Retina (tissue), 1 donor: ENCODE measurements at places on chromosomes 2 and 18.

GRCh38 chr2:134202371-134202770, 51.5 kb upstream of the MGAT5 start:
- peak; percentile 24 for DNase-seq

DNA sequence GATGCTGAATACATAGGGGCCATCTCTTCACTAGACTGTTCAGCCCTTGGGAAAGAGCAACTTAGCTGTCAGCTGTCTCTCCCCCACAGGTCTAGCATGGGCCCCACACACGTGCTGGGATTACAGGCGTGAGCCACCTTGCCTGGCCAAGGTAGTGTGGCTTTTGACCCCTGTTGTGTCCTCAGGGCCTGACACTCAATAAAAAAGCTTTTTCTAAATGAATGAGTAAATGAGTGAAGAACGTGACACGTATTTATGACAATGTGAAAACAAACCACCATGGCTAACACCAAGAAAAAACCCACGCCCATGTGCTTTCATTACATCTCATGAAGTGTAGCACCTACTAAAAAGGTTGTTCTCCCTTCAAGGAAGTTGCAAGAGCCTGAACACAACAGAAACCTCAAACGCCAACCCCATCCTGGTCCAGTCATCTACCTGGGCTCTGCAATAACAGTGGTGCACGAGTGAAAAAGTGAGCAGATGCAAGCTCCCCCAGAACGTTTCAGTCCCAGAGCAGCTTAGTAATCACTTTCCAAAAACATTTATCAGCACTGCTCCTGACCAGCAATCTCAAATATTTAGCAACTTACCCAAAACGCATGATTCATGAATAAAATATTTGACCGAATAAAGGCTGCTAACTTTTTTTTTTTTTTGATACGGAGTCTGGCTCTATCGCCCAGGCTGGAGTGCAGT, 3.4 kb downstream of the WDFY1 start:
- no peak for DNase-seq

DNA sequence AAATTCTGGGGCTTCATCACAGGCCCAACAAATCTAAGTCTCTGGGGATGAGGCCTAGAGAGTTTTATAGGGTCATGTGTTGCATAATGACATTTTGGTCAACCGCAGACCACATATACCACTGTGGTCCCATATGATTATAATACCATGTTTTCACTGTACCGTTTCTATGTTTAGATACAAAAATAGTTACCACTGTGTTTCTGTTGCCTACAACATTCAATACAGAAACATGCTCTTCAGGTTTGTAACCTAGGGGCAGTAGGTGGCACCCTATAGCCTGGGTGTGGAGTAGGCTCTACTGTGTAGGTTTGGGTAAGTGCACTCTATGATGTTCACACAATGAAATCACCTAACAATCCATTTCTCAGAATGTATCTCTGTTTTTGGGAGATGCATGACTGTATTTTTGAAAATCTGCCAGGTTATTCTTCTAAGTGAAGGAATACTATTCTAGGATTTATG, 485.2 kb downstream of the PTPRM start:
- DNase-seq, result no peak

DNA sequence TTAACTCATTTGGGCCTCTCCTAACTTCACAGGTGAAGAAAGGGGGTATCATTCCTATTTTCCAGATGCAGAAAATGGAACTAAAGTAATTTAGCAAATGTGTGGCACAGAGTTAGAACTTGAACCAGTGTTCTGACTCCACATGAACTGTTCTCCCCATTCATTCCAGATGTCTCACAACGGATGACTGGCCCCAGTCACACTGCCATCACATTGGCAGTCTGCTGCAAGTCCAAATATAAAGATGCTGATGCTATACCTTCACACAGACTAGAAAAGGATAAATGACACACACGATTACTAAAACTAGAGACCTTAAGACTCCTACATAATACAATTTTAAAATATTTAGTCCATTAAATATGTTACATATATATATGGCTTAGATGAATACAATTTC, 195.7 kb downstream of the NBAS start:
- no peak for DNase-seq

DNA sequence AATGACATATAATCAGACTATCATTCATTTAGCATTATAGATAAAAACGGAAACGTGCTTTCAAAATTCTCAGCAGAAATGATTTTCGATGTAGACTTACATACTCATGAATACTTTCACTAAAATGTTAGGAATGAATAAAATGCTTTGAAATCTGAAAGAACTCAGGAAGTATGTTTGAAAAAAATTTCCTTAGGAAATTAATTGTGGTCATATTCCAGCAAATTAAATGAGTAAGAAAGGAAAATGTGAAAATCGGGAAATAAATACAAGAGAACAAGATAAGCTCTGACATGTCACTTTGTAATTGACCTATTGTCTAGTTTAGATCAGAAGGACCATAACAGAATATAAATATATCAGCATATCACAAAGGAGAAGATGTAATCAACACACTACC, 981.0 kb upstream of the CDH2 start:
- DNase-seq, result no peak

- no peak for DNase-seq
Measured at GRCh38 chr2:190178066-190178722, 115.7 kb upstream of the MSTN start.

- DNase-seq, result no peak
Measured at GRCh38 chr2:71018625-71019024, 24.0 kb upstream of the TEX261 start.

GRCh38 chr2:24017711-24018110, 7.8 kb downstream of the MFSD2B start:
- no peak for DNase-seq

DNA sequence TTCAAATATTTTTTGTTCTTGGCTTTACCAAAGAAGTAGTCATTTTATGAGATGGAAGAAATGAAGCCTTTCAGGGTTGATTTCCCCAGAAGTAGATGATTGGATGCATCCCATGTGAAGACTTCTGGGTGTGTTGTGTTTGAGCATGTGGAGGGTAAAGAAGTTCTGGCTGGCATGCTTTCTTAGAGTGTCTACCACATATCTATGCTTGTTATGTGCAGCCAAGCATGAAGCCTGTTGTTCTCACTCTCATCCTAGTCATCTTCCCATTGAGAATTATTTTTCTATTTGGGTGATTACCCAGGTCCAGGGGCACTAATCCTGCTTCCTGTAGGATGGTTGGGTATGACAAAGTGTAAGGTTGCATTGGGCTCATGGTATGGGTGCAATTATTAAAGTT, 472.9 kb downstream of the PTPRM start:
- DNase-seq, result peak; percentile 42

DNA sequence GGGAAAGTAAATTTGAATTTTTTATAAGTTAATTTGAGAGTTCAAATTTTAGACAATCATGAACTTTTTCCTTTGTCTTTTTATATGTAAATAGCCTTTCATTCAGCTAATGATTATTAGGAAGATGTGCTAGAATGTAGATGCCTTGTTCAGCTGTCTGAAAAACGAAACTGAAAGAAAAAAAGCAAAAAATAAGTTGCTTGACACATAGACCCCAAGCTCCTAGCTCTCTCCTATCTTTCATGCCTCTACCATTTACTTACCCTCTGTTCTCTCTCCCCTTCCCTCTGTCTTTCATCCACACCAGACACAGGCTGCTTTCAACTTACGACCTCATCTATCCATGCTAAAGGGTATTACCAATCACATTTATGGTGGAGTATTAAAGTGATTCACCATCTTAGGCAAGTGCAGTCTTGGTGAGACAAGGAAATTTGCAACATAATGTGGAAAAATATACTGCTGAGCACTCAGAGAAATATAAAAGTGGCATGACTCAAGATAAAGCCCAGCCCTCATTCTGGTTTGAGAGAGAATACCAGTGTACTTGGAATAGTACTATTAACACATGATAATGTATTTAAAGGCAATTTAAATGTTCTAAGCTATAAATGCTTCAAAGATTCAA, 425.6 kb downstream of the SUCLG1 start:
- no peak for DNase-seq

DNA sequence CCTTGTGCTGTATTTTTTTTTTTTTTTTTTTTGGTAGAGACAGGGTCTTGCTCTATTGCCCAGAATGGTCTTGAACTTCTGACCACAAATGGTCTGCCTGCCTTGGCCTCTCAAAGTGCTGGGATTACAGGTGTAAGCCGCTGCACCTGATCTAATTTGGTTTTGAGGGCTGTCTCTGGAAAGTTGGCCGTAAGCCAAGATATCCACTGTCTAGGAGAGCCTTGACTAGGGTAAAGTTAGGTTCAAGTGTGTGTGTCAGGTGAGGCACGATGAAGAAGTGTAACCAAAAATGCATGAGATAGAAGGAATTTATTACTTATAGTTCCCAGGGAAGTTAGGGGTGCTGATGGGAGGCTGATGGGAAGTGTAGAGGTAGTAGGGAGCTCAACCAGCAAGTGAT, 46.7 kb downstream of the INO80C start:
- no peak for DNase-seq

DNA sequence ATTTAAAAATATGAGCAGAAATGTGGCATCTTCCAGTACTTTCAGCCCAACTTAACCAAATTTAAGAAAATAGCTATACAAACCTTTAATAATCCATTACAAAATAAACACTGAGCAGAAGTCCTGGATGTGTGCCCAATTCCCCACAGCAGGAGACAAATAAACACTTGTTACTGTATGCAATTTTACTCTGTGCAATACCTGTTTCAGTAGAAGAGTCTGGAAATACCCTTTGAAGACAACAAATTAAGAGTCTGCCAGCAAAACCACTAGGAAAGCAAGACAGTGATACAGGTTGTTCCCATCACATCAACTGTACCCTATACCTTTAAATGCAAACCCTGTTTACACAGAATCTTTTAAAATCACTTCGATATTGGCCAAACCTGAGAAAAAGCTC, 41.4 kb upstream of the RNU4ATAC start:
- DNase-seq, result no peak

- DNase-seq, result no peak
Measured at GRCh38 chr2:179031731-179032408, 18.1 kb downstream of the CCDC141 start.

- DNase-seq, result no peak
Measured at GRCh38 chr2:96795076-96795475, 21.0 kb upstream of the CNNM3 start.

DNA sequence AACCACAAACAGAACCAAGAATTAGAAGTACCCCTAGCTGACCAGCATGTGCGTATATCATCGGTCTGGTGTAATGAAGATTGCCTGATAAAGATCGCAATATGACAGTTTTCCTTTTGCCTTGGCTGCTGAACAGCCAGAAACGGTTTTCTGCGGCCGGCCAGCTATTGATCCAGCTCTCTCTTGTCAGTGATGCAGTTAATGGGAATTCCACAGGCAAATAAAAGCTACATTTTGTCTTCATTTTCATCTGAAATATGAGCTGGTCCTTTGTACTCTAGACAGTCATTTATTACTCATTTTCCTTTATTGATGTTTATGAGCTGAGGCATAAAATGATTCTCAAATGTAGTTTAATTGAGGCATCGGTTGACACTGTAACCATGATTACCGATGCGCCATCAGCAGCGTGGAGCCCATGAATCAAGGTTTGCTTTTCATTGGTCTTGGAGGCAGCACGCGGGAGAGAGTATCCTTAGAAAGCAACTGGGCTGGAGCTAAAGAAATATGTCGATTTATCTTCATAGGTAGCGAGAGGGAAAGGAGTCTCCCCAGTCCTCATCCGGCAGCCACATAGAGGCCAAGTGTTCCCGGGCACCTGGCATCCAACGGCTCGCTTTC, 535.2 kb downstream of the GALR1 start:
- no peak for DNase-seq

DNA sequence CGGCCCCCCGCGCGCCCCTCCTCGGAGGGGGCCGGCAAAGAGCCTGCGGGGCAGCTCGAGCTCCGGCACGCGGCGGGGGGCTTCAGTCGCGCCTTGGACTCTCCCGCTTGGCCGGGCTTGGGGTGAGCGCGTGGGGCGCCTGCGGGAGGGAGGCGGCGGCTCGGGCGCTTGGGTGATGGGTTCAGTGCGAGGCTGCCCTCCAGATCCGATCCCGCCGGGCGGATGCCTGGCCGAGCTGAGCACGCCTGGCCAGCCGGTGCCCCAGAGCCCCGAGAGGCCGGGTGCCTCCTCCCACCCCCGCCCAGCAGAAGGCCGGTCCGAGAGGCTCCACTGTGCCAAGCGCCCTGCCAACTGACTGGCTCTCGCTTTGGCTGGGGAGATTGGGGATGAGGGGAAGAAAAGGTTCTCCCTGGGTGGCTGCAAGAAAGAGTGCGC, 273 bp upstream of the NXPH2 start:
- peak; percentile 73 for DNase-seq

- DNase-seq, result no peak
Measured at GRCh38 chr18:50679056-50679455, 119.2 kb downstream of the MAPK4 start.

DNA sequence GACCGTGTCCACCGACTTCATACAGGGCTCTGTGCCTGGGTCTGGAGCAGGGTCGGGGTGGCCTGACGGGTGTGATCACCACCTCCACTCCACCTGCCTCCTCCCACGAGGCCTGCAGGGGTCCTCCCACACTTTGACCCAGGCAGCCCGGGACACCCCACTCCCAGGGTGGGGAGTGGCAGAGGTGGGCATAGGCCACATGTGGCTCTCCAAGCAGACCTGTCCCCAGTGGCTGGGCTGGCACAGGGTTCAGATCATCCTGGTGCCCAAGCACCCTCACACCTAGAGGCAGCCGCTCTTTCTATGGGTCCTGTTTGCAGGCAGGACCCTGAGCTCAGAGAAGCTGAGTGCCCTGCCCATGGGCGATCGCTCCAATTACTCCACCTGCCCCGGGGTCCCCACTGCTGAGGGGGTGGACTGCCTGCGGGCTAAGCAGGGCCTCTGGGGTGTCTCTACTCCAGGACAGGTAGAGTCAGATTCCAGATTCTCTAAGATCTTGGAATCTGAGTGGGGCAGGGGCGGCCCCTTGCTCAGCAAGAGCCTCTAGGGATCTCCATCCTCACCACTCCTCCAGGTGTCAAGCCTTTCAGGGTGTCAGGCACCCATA, 1.4 kb downstream of the NEURL3 start:
- DNase-seq, result no peak

DNA sequence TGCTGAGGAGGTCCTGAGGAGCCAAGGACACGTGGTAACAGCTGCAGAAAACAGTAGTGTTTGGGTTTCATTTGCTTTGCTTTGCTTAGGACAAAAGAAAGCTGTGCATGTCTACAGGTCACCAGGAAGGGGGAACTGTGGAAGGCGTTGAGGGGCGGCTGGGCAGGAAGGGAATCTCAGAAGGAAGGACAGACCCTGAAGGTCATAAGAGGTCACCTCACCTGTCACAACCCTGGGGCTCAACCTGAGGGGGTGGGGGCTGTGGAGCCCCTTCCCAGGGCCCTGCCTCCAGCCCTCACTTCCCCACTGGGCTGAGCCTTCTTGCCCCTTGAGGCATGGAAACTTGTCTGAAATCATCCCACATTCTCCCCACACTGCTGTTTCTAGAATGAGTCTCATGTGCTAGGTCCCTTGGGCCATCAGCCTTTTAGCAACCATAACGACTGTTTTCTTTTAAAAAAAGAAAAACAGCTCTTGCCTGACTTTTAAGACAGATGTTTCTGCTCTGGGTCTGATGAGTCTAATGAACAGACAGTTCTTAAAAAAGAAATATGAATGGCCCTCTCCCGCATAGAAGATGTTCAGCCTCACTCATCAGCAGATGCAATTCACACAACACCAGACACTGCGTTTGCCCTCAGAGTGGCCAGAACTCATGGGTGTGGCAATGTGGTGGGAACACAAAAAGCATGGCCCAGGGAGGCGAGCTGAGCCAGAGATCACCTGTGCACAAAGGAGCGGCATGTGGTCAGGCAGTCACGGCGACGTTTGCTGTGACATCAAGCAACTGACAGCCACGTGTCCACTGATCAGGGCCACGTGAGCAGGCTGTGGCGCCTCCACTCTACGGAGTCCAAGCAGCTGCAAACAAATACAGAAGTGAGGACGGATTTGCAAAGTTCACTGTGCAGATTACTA, 84.0 kb downstream of the SEPTIN10 start:
- no peak for DNase-seq

GRCh38 chr18:10020171-10020570, 106.4 kb downstream of the VAPA start:
- DNase-seq, result no peak
